Mucosa of descending colon (tissue), 3 donors: ENCODE measurements at places on chromosomes 2 and 18. TPM values are rescaled to one million over a fixed set of nuclear protein-coding genes. Genes with fewer than 3 reads are reported as not detected.

Gene CD207
- not detected for total RNA-seq

GRCh38 chr2:217553679-217554078 is 449.1 kb downstream of the TNS1 start:
- no peak for DNase-seq

- no peak for DNase-seq
Observed at GRCh38 chr18:79564441-79564840, 115.2 kb upstream of the CTDP1 start.

DNA sequence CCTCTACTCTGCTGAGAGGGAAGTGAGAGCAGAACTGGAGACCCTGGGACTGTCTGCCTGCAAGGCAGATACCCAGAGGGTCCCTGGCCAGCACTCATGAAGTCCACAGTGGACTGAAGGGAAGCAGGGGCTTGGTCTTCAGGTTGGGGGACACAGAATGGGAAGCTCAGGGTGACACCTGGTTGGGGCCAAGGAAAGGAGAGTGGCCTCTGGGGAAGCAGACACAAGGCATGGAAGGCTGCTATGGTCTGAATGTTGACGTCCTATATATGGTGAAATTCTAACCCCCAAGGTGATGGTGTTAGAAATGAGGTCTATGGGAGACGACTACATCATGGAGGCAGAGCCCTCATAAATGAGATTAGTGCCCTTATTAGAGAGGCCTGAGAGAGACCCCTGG is 69.3 kb downstream of the MRO start:
- DNase-seq, result no peak

Gene SAG
- not detected for total RNA-seq

DNA sequence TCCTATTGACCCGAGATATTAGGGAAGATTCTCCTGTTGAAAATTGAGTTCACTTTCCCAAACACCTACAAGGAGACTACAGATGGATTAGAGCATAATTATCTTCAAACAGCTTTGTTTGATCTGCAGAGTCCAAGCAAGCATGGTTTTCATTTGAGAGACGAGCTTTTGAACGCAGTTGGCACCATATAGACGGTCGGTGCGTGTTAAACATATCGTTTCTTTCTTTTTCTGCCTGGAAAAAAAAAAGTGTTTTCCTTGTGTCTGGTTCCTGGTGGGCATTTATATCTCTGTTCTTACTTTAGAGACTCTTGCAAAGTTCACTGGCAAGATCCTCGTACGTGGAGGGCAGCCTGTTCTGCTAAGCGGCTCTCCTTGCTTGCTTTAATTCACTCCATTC is 248.9 kb downstream of the TMEM182 start:
- DNase-seq, result no peak

Gene RPRM
- total RNA-seq, result 2.5 TPM

DNA sequence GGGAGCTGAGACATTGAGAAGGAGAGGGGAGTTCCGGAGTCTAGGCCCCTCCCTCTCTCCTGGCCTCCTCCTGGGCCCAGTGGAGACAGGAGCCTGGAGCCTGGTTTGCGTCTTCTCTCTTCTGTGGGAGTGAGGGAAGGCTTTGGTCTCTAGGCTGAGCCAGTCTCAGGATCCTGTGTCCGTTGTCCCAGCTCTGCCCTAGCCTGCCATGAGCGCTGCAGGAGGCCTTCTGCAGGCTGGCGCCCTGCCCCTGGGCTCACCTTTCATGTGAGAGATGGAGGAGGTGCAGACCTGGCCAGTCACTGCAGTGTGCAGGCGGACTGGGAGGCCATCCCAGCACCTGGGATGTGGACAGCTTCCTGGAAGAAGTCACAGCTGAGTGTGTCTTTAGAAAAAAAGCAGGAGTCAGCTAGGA is 8.7 kb downstream of the IMPA2 start:
- peak; percentile 46 for DNase-seq

- DNase-seq, result no peak
Observed at GRCh38 chr18:8946066-8946838, 156.2 kb upstream of the NDUFV2 start.

GRCh38 chr2:44768438-44769236 is 172.9 kb upstream of the SIX3 start:
- DNase-seq, result no peak

DNA sequence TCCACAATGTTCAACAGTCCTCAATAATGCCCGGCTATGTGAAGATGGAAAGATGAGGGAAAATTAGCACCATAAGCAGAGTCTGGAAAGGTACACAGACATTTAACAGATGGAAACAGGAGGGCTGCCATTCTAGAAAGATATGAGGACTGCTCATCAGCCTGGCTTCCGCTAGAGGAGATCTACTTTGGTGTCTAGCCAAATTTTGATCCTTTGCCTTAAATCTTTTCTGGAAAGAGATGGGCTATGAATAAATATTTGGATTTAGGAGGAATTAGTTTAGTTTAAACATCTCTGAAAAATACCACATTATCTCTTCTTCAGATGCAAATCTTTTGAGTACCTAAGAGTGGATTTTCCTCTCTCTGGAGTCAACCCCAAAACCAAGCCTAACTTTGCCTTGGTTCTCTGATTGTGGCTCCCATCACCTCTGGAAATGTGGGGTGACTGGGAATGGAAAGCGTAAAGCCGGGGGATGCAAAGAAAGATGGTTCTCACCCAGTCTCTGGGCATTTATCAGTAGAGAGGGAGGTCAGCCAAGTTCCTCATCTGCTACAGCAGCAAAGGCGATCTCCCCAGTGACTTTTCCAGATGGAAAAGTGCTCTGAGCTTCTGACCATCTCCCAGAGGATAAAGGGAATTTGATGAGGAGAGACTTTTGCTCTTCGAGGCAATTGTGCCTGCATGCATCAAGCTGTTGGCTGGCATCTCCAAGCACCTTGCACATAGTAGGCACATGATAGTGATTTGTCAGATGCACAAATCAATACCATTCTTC is 410.6 kb downstream of the ZNF521 start:
- DNase-seq, result no peak

DNA sequence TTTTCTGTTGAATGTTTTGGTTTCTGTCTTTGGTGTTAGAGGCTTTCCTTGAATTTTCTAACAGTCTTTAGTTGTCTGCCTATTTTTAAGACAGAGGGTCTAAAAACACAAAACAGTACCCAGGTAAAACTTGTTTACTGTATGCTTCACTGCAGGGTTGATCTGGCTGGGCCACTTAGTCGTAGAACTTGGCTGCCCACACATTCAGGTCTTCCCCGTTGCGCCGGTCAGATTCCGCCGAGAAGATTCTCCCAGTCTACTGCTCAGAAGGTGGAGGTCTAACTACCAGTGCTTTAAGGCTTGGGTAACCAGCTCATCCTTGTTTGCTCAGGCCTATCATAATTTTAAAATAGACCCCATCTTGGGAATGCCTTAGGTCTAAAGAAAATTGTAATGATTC is 24.6 kb upstream of the DNAH6 start:
- no peak for DNase-seq

GRCh38 chr18:3054780-3055179 is 41.8 kb upstream of the LPIN2 start:
- no peak for DNase-seq

Gene G6PC2
- total RNA-seq, result not detected

Gene IL36G
- not detected for total RNA-seq

DNA sequence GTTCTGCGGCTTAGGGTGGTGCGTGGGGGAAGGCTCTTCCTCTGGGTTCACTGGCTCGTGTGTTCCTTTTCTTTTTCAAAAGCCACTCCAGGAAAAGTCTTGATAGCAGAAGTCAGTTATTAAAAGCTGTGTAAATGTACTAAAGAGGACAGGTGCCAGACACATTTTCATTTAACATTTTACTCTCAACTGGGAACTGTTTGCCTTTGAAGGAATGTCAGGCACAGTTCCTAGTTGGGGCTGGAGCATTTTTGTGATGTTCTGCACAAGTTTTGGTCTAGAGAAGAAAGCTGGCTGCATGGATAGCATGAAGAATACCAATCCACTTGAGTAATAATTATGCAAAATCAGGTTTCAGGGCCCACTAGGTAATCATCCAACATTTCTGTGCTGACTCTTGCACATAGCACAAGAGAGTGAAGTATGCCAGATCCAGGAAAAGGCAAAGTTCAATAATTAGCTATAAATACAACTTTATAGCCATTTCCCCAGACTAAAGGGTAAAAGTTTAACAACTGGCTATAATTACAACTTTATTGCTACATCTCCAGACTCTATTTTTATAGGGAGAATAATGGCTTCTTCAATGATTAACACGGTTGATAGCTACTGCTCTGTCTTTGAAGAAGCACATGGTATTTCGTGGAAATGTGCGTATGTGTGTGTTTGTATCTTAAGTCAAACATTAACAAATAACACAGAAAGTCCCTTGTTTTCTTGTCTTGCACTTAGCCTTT is 16.2 kb downstream of the SCYGR8 start:
- DNase-seq, result no peak

Gene GKN1
- total RNA-seq, result not detected

DNA sequence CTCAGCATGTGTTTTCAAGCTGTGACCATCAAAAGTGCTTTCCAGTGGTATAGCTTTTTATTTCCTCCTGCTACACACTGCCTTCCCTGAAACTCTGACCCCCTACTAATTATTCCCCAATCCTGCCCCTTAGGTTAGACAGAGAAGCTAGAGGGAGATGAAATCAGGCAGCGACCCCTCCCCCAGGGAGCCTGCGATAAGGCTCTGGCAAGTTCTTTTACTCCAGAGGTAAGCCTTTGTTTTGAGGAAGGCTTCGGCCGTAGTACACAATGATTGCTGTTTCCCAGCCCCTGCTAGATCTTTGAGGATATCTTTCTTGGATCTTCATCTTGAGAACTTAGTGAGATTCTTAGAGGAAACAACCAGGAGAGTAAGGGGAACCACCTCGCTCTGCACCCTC is 33.5 kb upstream of the NOL4 start:
- no peak for DNase-seq

DNA sequence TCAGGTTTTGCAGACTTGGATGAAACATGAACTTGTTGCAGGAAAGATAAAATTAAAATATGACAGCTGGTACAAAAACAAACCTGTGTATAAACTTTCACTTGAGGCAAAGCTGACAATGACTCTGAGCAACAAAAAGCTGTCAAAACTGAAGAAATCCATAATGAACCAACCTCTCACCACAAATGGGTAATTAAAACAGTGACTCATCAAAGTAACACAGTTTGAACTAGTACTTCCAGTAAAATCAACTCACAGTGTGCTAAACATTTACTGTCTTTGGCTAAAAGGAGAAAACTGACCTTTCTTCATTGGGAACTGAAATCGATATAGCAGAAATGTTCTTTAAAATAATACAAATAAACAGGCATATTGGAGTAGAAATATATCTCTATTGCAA is 209.7 kb downstream of the WDPCP start:
- DNase-seq, result no peak

- no peak for DNase-seq
Observed at GRCh38 chr2:46943881-46944798, 28.5 kb upstream of the MCFD2 start.

- DNase-seq, result no peak
Observed at GRCh38 chr2:29155578-29155977, 40.4 kb downstream of the CLIP4 start.

Gene ZFP36L2
- 169 TPM for total RNA-seq
